ENCODE measurements at places on chromosomes 1 and 21. TPM values are rescaled to one million over a fixed set of nuclear protein-coding genes. Genes with fewer than 3 reads are reported as not detected.

GRCh38 chr1:61851849-61852669 lies 109.8 kb downstream of the PATJ start:
- DNase-seq = peak; percentile 76

Gene HDAC1
- polyA plus RNA-seq = 43.7 TPM

- DNase-seq = no peak
Measured at GRCh38 chr1:162327788-162328165, 48.9 kb downstream of the SPATA46 start.

Gene LAMC1
- polyA plus RNA-seq = 293 TPM

- no peak for DNase-seq
Measured at GRCh38 chr1:906600-907420, 16.9 kb upstream of the SAMD11 start.

DNA sequence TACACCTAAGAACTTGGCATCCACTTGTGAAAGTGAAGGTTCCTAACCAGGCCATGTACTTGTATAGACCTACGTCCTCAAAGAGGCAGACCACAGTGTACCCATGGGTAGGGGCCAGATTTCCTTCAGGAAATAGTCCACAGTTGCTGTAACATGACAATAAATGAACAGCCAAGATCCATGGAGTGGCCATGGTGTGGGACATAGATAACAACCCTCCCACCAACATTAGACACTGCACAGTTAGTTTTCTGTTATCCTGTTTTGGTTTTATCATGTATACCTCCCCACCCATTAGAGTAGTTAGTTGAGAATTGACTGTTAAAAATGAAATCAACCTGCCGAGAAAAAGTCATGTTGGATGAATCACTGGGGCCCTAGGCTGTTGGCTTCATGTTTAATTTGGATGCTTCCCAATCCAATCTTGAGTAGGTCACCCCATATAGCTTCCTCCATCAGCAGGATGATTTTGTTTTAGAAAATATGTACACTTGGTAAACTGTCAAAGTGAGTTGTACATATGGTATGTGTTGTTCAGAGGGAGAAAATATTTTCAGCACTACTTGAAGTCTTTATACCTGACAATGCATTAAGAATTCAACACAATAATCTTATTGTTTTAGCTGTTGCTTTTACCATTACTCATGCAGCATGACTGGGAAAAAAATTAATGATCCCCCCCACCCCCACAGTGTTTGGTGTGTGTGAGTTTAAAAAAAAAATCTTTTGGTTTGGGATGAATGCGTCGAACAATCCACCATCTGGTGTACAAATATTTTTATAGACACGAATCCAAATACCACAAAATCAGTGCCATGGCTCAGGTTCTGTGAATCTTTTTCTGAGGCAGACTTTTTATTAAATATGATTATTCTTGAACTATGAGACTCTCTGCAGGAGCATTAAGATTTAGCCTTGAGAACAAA lies 88.3 kb upstream of the ARHGAP29 start:
- DNase-seq = no peak

- no peak for DNase-seq
Measured at GRCh38 chr1:115006191-115006590, 23.4 kb upstream of the TSHB start.

Gene KRTAP7-1
- not detected for polyA plus RNA-seq

DNA sequence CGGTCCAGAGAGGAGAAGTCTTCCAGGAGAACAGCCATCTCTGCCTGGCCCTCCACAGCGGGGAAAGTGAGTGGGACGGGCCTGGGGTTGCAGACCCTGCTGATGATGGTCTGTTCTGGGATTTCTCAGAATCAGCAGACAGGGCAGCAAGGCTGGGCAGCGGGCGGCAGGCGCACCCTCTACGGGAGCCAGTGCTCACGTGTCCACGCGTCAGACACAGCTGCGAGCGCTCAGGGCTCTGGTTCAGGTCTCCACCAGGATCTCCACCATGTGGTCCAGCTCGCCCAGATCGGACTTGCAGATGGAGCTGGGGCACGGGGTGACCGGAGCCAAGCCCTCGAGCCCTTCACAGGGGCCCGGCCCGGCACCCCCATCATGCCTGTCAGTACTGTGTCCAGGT lies 5.5 kb downstream of the CLCA4 start:
- no peak for DNase-seq

Gene KDM5B
- polyA plus RNA-seq = 43.0 TPM

Gene JTB
- polyA plus RNA-seq = 72.1 TPM

GRCh38 chr1:6249739-6250689 lies 6.0 kb downstream of the HES3 start:
- no peak for DNase-seq

GRCh38 chr1:41743366-41743765 lies 175.4 kb downstream of the HIVEP3 start:
- DNase-seq = no peak

- no peak for DNase-seq
Measured at GRCh38 chr1:192702212-192702902, 66.4 kb downstream of the RGS13 start.

GRCh38 chr1:187063271-187063670 lies 234.5 kb downstream of the PLA2G4A start:
- DNase-seq = no peak

Gene CACNA1E
- 0.50 TPM for polyA plus RNA-seq

Gene TFAP2E
- 0.96 TPM for polyA plus RNA-seq

GRCh38 chr1:143735764-143736461 lies 235.9 kb downstream of the FAM72C start:
- no peak for DNase-seq

DNA sequence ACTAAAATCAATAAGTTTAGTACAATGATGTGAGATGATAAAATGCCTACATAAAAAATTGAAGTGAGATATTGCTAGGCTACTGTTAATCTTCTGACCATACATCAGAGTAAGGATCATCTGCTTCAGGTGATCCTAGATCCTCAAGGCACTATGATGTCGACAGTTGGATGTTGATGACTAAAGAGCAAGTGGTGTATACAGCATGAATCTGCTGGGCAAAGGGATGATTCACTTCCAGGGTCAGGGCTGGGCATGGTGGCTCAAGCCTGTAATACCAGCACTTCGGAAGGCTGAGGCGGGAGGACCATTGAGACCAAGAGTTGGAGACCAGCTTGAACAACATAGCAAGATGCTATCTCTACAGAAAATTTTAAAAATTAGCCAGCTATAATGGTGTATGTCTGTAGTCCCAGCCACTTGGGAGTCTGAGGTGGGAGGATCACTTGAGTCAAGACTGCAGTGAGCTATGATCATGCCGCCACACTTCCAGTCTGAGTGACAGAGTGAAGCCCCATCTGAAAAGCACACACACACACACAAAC lies 24.6 kb downstream of the NUF2 start:
- no peak for DNase-seq

Gene NR1I3
- polyA plus RNA-seq = 1.1 TPM

Gene LCE1B
- not detected for polyA plus RNA-seq

DNA sequence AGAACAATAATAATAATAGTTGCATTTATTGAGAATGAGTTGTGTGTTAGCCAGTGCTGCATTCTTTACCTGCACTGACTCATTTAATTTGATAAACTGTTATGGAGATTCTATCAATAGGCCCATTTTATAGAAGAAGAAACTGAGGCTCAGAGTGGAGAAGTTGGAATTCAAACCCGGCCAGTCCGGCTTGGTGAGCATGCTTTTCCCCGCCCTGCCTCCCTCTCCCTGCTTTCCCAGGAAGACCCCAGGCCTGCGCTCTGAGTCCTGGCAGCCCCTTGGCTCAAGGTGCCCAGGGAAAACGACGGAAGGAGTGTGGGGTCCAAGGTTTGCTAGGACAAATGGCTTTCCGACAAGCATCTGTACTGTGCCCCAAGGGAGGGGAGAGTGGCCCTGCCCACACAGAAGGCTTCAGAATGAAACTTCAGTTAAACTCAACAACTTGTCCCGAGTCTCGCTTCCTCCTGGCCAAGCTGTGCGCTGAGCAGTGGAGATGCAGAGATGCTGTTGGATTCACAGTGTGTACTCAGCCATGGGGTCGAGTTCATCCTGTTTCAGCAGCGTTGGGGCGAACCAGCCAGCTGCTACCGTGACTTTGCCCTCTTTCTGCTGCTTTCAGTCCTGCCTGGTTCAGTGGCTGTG lies 23.3 kb upstream of the PADI6 start:
- no peak for DNase-seq

DNA sequence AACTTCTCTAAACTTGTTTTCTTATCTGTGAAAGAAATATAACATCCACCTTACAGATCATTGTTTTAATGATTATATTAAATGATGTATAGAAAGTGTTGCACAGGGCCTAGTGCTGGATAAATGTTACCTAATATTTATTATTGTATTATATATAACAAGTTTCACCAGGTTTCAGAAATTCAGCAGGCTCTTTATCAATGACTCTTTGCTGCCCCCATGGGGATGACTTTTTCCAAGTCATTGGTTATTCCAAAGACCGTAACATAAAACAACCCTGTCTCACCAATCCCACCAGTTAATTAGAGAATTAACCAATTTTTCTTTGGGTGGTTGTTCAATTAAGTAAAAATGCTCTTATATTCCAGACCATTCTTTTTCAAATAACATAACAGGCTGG lies 7.3 kb upstream of the DEDD start:
- peak; percentile 53 for DNase-seq

GRCh38 chr1:184463680-184464079 lies 76.9 kb downstream of the C1orf21 start:
- DNase-seq = no peak

Gene USP24
- 45.8 TPM for polyA plus RNA-seq

GRCh38 chr1:14842361-14842760 lies 243.9 kb downstream of the KAZN start:
- DNase-seq = no peak

- DNase-seq = no peak
Measured at GRCh38 chr1:184513966-184514365, 127.1 kb downstream of the C1orf21 start.

DNA sequence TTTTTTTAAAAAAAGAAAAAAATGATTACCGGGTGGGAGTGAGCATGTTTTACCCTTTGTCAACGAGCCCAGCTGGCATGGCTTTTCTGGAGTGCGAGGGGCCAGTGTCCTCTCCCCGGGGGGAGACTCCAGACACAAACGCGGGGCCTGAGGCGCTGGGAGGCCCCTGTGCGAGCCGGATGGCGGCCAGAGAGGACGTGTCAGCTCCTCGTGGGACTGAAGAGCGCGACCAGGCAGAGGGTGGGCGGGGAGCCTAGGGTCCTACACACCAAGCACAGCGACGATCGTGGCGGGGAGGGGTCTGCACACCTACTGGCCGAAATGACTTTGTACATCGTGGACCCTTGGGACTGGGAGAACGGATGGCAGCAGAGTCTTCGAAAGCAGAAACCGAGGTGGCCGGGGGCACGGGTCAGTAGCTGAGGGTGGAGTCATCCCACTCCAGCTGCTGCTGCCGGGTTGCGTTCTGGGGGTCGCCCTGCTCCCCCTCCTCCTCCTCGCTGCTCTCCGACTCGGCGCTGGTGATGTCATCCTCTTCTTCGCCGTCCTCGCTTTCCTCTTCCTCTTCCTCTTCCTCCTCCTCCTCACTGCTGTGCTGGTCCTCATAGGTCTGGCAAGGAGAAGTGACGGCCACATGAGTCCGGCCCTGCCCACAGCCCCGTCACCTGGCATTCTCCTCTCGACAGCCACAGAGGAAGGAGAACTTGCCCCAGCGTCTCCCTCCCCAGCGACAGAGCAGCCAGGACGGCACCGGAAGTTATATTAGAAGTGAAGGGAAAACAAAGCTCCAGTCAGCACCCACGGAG lies 78.8 kb downstream of the PIK3CD start:
- DNase-seq = no peak

DNA sequence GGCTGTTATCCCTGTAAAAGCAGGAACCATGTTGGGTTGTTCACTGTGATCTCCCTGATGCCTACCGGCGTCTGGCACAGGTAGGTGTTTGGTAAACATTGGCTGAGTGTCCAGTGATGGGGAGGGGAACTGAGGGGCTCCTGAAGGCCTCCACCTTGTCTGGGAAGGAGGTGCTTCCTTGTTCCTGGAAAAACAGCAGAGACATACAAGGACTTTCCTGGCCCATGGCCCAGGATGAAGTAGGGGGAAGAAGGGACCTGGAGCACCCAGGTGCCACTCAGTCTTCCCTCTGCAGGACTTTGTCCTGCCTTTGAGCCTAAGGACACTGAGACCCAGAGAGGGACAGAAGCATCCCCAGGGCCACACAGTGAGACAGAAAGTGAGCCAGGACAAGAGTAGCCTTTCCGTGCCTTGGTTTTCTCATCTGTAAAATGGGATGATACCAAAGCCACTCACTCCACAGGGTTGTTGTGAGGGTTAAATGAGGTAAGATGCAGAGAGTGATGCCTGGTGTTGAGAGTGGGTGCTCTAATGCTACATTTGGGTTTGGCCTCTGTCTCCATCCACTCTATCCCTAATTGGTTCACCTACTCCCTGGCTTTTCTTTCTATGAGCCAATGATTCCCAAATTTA lies 6.1 kb upstream of the HEYL start:
- no peak for DNase-seq

DNA sequence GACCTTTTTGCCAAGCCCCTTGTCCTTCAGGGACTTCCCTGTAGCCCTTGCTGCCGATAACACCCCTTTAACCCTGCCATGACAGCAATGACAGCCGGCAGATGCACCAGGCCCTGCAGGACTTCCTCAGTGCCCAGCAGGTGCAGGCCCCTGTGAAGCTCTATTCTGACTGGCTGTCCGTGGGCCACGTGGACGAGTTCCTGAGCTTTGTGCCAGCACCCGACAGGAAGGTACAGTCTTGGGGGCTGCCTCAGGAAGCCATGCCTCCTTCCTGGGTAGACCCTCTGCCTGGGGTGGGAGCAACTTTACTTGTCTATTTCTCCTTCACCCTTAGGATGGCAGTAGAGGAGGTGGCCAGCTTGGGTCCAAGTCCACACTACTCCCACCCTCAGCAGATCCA lies 16.1 kb upstream of the PADI6 start:
- DNase-seq = no peak

- no peak for DNase-seq
Measured at GRCh38 chr1:9593147-9593491, 4.4 kb downstream of the TMEM201 start.

- DNase-seq = no peak
Measured at GRCh38 chr1:107198561-107198960, 57.7 kb downstream of the NTNG1 start.

DNA sequence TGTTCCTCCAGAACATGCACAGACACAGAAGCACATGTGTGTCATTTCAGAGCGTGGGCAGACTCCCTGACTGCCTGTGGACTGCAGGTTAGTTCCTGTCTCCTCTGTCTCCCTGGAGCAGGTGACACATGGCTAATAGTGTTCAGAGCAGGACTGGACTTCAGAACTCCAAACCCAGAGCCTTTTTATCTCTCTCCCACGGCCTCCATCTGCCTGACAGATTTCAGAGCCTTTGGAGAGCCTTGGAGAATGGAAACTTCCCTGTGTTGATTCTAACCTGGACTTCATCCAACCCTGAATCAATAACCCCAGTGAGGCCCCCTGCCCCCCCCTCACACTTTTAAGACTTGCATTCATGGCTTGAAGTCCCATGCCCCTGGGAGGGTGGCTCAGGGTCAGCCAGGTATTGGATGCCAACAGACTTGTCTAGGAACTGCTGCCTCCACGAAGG lies 44.4 kb downstream of the C1orf198 start:
- no peak for DNase-seq

Gene HPCA
- 0.92 TPM for polyA plus RNA-seq

DNA sequence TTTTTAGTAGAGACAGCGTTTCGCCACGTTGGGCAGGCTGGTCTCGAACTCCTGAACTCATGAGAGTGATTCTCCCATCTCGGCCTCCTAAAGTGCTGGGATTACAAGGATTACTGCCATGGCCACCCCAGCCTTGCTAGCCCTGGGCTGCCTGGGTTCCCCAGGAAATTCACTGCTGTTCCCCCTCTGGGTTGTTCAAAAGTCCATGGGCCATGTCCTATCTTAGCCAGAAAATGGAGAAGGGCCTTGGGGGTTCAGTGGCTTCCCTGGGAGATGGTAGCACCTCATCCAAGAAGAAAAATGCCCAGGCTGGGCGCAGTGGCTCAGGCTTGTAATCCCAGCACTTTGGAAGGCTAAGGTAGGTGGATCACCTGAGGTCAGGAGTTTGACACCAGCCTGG lies 20.9 kb downstream of the SLC26A9 start:
- no peak for DNase-seq

Gene TENT5C
- polyA plus RNA-seq = 2.2 TPM

Measured in hindlimb muscle (tissue), 1 donor.